ENCODE measurements at places on chromosomes 13 and 19.

GRCh38 chr13:73898276-73898675 is 235.9 kb downstream of the KLF12 start:
- DNase-seq = no peak

GRCh38 chr13:20624213-20624612 is 57.3 kb downstream of the IFT88 start:
- DNase-seq = no peak

GRCh38 chr19:57816652-57817051 is 1.9 kb upstream of the ZNF552 start:
- no peak for DNase-seq

DNA sequence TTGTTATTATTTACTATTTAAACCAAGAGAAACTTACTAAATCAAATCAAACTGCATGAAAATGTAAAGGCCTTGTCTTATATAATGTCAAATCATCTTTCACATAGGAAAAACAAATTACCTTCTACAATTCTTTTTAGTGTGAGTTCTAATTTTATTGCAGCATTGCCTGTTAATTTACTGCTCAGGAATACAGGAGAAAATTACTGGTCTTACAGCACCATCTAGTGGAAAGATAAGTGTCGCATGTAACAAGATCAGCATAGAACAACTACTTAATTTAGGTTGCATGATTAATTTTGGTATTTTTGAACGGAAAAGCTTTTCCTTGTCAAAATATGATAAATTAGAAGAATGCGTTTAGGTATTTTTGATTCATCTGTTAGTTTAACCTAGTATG is 502.7 kb downstream of the UQCRFS1 start:
- DNase-seq = peak; percentile 53

DNA sequence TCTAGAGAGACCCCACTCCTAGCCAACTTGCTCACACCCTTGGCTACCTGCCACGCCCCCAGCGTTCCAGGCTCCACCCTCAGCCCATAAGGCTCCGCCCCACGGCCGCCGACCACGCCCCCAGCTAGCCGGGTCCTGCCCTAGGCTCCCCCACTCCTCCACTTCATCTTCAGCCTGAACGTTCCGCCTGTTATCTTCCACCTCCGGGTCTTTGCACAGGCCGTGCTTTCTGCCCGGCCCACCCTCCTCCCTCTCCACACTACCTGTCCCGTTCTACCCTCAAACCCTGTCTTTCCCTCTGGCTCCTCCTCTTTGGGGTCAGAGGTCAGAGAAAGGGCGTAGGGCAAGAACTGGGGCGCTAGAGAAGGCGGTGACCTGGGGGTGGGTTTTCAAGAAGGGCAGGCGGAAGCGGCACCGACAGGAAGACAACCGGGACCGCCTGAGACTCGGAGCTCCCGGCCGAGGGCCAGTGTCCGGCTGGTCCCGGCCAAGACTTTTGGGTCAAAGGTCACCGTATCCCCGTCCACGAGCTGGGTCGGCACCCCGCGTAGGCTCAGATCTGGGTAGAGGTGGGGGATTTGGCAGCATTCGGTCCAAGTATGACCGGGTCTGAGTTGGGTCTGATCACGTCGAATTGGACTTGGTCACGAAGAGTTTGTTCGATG is 2.2 kb downstream of the PDE4C start:
- peak; percentile 20 for DNase-seq

DNA sequence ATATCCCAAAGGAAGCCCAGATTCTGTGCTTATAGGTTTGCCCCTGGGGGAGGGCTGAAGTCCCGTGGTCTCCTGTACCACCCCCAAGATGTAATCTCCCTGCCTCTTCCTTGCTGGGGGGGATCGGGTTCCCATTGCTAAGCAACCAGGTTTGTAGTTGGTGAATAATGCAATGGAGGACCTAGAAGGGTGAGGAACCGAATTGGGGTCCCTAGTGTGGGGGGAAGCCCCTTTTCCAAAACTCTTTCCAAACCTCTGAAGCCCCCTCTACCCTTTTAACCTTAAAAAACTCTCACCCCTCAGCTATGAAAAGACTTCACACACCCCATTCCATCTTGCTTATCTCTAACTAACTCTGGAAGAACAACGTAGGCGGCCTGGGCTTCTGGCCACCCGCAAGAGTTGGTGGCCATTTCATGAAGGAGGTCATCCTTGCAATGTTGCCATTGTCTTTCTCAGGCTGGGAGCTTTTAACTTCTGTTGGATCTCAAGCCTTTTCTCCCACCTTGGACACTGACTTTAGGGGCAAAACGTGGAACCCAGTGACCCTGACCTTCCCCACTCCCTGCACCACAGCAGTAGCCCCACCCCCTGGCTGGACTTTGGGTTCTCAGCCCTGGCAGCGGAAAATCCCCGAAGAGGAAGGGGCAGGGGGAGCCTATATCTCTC is 661 bp downstream of the PALM3 start:
- no peak for DNase-seq

DNA sequence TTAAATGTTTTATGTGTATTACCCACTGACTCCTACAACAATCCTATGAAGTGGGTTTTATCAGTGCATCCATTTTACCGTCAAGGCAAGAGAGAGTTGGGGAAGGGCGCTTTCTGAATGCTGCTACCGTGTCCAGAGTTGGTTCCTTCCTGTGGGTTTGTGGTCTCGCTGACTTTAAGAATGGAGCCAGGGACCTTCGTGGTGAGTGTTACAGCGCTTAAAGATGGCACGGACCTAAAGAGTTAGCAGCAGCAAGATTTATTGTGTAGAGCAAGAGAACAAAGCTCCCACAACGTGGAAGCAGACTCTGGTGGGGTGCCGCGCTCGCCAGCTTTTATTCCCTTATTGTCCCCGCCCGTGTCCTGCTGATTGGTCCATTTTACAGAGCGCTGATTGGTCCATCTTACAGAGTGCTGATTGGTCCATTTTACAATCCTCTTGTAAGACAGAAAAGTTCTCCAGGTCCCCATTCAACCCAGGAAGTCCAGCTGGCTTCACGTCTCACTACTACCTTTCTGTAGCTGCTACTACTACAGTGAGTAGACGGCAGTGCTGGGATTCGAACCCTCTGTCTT is 6.1 kb downstream of the OSCAR start:
- DNase-seq = no peak

- DNase-seq = peak; percentile 60
Measured at GRCh38 chr13:32426990-32427851, 709 bp downstream of the N4BP2L1 start.

GRCh38 chr19:51784922-51785690 is 9.9 kb upstream of the FPR3 start:
- DNase-seq = peak; percentile 37

All from CD4-positive, alpha-beta T cell treated with Interleukin-10 for 1 hour (primary cell).